Activated CD4-positive, alpha-beta T cell treated with anti-CD3 and anti-CD28 coated beads for 4 hours (primary cell): ENCODE measurements at places on chromosomes 4 and X.

- DNase-seq, result no peak
Observed at GRCh38 chr4:38366456-38366855, 297.5 kb upstream of the KLF3 start.

GRCh38 chr4:146442801-146443200 is 78.9 kb downstream of the SLC10A7 start:
- no peak for DNase-seq

DNA sequence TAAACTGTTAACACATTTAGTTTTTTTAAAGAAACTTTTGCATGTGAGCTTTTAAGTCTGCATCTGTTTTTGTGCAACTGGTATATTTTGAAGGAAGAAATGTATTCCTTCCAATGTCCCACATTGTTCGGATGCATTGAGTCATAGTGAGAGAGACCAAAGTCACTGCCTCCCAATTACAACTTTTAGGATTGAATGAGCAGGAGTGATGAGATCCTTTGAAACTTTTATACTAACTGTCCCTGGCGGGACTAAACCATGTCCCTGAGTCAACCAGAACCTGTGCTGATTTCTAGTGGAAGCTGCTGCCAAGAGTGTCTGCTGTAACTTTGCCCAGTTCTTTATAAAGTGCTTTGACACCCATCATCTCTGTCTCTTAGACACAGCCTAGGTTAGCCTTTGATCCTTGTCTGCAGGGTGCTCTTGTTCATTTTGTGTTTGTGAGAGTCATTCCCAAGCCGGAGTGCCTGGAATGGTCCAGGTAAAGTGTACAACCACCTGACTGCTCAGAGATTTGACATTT is 122.7 kb downstream of the ZNF518B start:
- no peak for DNase-seq

DNA sequence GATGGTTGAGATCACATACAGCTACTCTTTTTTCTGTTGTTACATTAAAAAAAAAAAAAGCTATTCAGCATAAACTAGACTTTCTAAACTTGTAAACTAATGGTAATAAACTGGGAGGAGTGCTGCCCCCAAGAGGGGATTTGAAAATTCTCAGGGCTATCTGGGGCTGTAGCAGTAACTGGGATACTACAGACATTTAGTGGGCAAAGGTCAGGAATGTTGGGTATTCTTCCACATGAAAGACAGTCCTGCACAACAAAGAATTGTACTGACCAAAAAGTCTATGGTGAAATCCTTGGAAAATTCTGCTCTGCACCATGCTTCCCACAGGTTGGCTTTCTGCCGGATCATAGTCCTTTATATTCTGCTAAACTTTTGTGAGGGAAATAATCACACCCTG is 232.6 kb upstream of the BOD1L1 start:
- DNase-seq, result no peak

DNA sequence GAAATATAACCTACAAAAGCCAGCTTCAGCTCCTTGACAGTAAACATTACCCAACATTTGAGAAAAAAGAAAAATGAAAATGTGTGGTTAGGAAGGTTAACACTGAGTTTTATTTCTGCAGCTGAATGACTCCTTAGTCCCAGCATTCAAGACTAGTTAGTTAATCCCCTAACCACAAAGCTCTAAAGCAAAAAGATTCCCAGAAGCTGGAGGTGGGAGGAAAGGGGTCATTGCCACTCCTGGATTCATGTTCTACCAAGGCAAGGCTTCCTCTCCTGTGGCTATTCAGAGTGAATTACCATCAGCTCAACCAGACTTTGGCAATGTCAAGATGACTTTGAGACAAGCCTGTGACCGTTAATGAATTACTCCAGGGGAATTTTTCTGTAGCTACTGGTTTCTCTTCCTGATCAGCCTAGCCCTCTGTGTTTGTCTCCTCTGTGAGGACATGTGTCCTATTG is 63.6 kb downstream of the HADH start:
- no peak for DNase-seq

- DNase-seq, result no peak
Observed at GRCh38 chr4:140213116-140213515, 59.1 kb upstream of the MAML3 start.

- DNase-seq, result no peak
Observed at GRCh38 chr4:6991771-6992557, 51.2 kb upstream of the TADA2B start.

DNA sequence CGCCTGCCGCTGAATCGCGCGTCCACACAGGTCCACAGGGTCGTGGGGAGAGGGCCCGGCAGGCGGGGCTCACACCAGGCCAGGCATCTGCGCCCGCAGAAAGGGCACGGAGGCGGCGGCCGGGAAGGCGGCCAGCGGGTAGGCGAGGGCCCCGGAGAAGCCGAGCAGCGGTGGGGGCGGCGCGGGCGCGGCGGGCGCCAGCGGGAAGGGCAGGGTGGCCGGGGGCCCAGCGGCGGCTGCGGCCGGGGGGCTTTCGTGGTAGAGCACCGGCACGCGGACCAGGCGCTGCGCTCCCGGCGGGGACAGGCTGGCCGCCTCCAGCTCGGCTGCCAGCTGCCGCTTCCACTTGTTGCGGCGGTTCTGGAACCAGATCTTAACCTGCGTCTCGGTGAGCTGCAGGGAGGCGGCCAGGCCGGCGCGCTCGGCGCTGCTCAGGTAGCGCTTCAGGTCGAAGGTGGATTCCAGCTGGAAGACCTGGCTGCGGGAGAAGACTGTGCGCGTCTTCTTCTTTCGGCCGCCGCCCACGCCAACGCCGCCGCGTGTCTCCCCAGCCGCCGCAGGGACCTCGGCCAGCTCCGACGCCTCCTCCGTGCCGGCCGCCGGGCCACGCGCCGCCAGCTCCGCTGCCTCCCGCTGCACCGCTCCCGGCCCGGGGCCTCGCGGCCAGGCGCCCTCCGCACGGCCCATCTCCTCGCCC is 3.9 kb downstream of the HMX1 start:
- DNase-seq, result no peak

DNA sequence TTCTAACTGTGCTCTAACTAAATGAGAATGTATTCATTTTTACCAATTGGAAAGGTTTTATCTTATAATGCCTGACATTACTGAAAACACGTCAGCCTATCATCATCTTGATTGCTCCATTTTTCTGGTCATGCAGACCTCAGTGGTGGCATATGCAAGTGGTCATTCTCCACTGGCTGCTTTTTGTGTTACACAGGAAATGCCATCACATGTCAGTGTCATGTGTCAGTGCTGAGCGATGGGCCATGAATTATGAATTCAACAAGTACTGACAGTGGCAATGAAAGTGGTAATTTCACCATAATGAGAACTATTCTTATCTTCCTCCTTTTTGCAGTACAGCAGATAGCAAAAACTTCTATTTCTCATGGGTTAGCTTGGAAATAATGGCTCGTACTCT is 190.5 kb downstream of the PACRGL start:
- no peak for DNase-seq

DNA sequence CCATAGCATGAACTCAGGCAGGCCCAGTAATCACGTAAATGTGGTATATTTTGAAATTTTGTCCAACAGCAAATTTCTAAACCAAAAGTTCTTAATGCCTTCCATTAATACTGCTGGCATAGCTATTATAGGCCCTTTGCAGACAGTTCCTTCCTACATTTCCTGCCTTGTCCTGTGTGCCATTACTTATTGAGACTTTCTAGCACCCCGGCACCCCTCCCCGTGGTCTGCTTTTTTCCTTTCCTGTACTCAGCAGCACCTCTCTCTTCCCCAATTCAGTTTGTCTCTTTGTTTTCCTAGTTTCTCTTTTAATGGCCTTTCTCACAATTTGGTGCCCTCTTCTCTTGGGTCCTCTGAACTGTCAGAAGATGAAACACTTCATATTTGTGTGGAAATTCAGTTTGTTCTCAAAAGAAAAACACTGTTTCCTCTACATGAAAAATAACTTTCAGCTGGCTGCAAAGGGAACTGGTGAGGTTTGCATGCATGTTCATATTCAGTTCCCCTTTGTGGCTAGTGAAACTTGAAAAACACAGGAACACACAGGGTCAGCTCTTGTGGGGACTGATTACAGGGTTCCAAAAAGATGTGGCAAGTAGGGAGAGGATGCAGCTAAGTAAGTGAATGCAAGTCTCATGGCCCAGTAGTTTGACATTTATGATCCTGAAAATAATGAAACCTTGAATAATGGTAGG is 17.1 kb downstream of the GPR34 start:
- DNase-seq, result no peak

DNA sequence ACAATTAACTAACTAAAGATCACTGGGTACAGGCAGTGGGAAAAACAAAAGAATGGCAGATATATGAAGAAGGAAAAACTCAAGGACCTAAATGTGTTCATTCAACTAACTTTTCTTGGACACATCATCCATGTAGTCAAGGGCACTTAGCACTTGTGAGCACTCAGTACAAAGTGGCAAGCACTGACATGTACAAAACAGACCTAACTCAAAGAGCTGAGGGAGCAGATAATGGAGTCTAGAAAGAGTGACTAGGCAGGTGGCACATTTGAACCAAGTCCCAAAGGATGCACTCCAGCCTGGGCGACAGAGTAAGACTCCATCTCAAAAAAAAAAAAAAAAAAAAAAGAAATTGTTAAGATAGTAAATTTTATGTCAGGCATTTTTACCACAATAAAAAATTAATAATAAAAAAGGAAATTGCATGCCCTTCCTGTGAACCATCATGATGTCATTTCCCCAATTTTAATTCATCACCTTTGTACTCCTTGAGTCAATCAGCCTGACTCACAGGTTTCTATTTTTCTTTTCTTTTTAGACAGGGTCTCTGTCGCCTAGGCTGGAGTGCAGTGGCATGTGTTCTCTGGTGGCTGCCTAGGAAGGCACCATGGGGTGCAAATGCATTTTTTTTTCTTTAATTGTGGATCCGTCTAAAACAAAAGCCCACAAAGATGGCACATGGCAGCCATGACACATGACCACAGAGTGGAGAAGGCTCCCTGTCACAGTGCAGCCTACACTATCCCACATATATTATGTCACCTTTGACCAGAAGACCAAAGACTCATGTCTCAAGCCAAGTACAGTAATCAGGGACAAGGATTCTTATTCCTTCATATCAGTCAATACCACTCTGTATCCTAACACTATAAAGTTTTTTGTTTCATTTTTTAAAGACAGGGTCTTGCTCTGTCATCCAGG is 91.9 kb downstream of the CHST7 start:
- DNase-seq, result no peak

- no peak for DNase-seq
Observed at GRCh38 chrX:118355225-118355920, 9.5 kb downstream of the WDR44 start.
